COR-L47 (cell line): ENCODE measurements at places on chromosomes 6 and 20.

- no peak for DNase-seq
Observed at GRCh38 chr20:40821429-40821828, 132.4 kb upstream of the MAFB start.

DNA sequence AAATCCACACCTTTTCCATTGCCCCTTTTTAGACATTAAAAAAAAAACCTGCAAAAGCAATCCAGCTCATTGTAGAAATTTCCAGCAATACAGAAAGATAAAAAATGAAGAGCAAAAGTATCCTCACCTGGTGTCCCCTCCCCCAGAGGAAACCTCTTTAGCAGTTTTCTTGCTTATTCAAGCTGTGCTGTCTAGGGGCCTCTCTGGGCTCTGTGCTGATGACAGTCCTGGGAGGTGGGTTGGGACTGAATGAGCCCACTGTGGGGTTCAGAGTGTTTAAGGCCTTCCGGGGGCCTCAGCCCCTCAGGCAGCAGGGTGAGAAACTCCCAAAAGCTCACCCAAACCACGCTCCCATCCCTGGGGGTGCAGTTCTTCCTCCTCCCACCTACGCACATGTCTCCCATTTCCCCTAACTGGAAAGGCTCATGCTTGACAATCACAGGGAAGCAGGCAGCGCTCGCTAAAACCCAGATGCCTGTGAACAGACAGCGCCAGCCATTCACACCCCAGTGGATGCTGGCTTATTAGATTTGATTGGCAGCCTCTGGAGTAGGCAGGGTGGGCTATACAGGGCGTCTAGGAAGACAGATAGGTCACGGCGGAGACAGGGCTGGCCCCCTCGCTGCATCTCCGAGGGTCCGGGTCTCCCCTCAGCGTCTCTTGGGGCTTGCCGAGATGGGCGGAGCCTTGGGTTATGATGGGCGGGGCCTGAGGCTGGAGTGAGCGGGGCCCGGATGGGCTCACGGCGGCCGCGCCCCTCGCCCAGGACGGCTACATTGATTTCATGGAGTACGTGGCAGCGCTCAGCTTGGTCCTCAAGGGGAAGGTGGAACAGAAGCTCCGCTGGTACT lies 4.6 kb downstream of the GUCA1A start:
- no peak for DNase-seq

- no peak for DNase-seq
Observed at GRCh38 chr6:82785206-82785605, 280.4 kb downstream of the UBE3D start.

GRCh38 chr6:158018041-158018771 lies 36.5 kb downstream of the SYNJ2 start:
- DNase-seq: no peak

DNA sequence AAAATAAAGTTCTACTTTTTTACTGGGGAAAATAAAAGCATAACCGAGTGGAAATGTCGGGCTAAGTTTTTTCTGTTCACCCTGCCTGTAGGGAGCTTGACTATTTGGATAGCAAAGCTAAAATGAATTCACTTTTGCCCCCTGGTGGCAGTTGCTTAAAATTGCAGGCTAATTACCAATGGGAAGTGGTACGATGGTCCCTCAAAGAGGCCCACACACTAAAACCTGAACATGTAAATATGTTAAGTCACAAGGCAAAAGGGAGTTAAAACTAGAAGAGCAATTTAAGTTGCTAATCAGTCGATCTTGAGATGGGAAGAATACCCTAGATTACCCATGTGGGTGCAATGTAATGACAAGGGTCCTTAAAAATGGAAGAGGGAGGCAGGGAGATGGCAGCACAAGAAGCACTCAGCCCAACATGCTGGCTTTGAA lies 916 bp upstream of the SUN5 start:
- no peak for DNase-seq

- peak; percentile 0 for DNase-seq
Observed at GRCh38 chr6:97586344-97586743, 303.3 kb upstream of the MMS22L start.

- no peak for DNase-seq
Observed at GRCh38 chr6:78513856-78514255, 353.5 kb upstream of the IRAK1BP1 start.

- peak; percentile 49 for DNase-seq
Observed at GRCh38 chr6:4134841-4135664, at the start of gene ECI2. Gene ECI2, minus strand, starts transcription at chr6:4135575. Its CDS starts 15 bp downstream, at chr6:4135560.

- no peak for DNase-seq
Observed at GRCh38 chr20:4711511-4711910, 10.2 kb upstream of the PRND start.

DNA sequence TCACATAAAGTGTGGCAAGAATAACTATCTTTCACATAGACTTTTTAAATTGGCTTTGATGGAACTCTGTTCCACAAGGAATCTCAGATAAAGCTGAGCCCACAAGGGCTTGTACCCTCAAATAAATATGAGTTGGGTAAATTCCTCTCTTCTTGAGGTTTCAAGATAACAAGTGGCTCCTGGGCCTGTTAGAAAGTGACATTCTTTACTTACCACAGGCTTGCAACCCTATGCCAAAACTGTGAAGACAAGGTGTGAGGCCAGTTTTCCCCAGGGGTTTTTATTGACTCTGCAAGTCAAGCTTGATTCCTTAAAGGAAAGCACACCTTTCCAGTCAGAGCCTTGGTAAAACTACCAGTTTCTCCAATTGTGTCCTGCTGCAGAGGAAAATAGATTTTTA lies 664.8 kb upstream of the GJE1 start:
- DNase-seq: no peak

- peak; percentile 45 for DNase-seq
Observed at GRCh38 chr20:11979306-11979990, 61.8 kb downstream of the BTBD3 start.

DNA sequence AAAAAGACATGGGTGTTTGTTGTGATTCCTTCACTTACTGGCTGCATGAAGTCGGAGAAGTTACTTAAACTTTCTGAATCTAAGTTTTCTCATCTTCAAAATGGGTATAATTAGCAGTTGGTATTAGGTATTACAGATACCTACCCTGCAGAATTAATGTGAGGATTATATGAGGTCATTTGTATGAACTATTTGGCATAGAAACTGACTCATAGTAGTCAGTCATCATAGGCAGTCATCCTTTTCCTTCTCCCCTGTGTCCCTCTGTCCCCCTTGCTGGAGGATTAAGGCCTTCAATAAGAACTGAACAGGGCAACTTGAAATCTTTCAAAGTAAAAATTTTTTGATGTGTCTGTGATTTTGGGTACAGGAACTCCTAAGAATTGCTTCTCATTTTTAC lies 26.3 kb downstream of the RALGAPB start:
- no peak for DNase-seq

DNA sequence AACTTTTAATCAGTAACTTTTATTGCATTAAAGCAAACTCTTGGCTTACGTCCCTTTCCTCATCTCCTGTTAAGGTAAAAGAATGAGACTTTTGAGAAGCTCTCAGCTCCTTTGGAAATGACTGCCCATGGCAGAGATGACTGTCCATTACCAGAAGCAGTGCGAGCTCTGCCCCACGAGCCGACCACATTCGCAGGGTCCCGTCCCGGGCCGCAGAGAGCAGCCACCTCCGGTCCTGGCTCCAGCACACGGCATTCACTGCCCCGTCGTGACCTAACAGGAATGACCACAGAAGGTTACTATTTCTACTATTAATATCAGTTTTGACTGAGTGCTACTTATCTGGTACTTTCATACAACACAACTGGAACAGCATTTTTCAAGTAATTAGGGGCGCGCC lies 63.4 kb downstream of the WDR27 start:
- no peak for DNase-seq

DNA sequence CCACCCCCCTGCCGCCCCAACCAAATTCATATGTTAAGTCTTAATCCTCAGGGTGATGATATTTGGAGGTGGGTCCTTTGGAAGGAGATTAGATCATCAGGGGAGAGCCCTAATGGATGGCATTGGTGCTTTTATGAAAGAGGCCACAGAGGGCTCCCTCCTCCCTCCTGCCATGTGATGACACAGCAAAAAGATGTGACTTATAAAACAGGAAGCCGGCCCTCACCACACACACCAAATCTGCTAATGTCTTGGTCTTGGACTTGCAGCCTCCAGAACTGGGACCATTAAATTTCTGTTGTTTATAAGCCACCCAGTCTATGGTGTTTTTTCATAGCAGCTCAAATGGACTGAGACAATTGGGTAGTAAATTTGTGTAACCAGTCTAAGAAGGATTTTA lies 176.3 kb downstream of the ADGRG6 start:
- no peak for DNase-seq

DNA sequence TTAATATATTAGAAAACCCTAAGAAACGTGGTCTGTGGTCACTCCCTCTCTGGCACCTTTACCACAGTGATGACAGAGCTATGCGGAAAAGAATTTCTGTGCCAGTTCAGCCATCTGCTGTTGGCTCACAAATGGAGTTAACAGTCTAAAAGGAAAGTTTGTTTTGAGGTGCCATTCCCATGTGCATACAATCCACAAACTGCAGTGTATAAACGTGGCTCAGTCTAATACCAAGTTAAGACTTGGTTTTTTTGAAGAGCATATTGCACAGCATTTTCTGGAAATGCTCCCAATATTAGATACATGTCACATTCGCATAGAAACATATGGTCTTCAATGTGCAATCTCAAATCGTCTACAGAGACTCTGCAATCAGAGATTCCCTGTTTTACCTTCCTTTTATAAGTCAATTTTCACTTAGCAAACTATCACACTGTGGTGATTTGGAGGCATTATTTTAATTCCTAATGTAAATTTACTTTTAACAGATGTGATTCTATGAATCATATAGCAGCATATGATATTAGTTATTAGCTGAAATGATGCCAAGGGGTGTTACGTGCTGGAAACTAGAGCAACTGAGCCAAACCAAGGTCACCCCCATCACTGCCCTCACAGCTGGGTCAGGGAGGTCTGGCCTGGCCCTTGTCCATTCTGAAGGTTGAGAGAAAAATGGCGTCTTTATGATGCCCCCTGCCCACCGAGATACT lies 383.5 kb downstream of the PRKN start:
- DNase-seq: no peak

DNA sequence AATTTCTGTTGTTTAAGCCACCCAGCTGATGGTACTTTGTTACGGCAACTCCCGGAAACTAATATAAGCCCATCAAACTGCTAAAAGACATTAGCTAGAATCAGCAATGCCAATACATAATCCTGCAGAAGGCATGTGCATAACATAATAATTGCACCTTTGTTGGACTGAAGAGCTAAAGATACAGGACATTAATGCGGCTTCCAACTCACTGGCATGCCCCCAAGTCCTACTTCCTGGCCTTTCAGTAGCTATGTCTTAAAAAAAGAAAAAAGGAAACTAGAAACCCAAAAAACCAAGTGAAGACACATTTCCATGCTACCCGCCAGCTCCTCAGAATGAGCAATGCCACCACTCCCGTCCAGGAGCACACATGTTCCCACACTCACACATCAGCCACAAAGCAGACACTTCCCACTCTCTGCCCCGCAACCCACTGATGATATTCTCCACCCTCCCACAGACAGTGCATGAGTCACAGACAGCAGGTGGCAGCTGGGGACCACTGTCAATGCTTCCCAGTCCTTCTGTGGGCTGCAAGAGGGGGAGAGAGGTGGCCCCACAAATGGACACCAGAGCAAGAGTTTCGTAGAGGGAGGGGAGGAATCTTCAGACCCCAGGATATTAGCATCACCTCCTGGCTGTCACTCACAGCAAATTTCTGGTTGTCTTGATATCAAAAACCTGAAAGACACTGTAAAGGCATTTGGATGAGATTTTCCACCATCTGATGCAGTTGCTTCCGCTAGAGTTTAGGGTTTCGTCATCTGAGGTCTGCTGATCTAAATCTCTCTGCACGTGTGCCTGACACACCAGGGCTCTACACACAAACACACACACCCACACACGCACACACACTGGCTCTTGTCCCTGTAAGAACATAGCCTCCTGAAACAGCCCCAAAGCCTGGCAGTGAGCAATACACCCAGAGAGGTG lies 32.8 kb downstream of the GFOD1 start:
- no peak for DNase-seq

DNA sequence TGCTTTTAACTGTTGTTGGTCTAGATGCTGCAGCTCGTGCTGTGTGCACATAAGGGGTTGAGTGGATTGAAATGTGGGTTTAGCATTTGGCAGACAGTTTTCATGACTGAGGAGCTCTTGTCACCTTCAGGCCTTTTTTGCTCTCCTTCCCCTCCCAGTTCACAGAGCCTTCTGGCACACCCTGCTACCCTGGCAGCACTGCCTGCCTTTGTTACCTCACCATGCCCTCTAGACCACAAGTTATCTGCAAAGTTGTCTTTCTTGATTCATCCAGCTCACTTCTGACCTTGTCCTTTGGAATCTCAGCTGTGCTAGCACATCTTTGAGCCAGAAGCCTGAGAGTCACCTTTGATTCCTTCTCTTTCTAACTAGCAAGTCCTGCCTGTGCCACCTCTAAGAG lies 348.9 kb upstream of the ZFP64 start:
- no peak for DNase-seq

GRCh38 chr6:70270287-70271005 lies 32.4 kb downstream of the COL9A1 start:
- DNase-seq: peak; percentile 14

DNA sequence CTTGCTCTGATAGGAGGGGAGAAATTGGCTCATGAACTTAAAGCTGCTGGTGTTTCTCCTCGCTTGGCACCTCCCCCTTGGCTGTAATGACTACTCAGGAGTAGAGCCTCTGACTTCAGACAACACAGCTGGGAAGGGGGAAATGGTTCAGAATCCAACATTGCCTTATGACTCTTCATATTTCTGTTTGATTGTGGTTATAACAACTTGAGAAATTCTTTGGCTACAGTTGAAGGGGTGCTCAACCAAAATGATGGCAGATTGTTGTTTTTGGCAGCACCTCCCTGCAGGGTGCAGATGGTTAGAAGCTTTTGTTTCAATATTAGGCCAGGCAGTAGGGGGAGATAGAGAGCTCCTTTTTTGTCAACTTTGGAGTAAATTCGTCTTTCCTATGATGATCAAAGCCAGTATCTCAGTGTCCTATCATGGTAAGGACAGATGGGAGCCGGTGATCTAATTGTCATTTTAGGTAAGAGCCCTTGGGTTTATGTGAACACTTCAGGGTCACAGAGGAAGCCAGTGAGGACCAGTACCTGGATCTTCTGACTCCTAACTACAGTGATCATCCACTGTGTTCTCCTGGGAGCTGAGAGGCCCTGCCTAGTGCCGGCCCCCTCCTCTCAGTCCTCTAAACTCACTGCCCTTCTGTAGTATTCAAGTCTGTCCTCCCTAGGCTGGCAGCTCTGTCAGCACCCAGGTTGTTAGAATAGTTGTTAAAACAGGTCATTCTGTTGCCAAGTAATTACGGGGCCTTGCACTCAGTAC lies 39.9 kb downstream of the RPRD1B start:
- peak; percentile 47 for DNase-seq

GRCh38 chr6:134420614-134421181 lies 102.8 kb upstream of the SGK1 start:
- no peak for DNase-seq
